Caco-2 (cell line): ENCODE measurements at places on chromosomes 1 and 21.
A peak's percentile ranks its signal among the peaks of the same experiment; 100 is the strongest.

DNA sequence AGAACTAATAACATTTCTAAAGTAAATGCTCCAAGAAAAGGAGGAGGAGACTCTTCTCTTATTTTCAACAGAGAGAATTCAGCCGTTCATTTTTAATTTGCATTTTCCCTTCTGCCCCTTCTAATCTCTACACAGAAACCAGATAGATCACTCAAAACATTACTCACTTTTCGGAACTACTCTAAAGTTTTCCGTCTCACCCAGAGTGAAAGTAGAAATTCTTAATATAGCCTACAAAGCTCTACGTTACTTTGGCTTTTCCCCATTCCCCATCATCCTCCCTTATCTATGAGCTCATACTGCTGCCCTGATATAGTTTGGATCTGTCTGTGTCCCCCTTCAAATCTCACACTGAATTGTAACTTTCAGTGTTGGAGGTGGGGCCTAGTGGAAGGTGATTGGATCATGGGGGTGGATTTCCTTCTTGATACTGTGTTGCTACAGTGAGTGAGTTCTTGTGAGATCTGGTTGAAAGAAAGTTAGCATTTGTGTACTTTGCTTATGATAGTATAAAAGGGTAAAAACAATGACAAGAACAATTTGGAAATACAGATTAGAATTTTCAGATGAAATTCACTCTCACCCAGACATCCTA, 188.2 kb downstream of the AMY1C start:
- no peak for DNase-seq

- DNase-seq: no peak
Measured at GRCh38 chr1:74317663-74318062, 82.5 kb downstream of the TNNI3K start.

- DNase-seq: no peak
Measured at GRCh38 chr1:92219028-92219427, 1.3 kb downstream of the C1orf146 start.

GRCh38 chr1:107047602-107048001, 8.9 kb upstream of the PRMT6 start:
- no peak for DNase-seq

GRCh38 chr21:31255896-31256295, 88.2 kb downstream of the TIAM1 start:
- DNase-seq: no peak

- DNase-seq: peak; percentile 85
Measured at GRCh38 chr1:154878371-154879037, 8.4 kb upstream of the KCNN3 start.

- no peak for DNase-seq
Measured at GRCh38 chr1:55916481-55916880, 662.9 kb downstream of the PLPP3 start.

DNA sequence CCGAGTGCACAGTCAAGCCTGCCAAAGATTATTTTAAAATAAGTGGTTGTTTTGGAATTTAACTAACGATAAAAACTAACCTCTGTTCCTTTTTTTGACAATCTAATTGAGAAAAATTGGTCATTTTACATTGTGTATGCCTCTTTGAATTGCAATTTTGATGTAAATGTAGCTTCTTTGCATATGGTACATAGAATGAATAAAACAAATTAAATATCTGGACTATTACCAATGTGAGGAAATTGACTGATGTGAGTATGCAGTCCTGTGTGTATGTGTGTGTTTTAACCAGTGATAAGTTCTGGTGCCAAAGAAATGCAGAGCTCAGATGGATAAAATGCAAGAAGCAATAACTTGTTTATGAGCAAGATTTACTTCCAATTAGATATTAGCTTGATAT, 281.3 kb upstream of the ZP4 start:
- no peak for DNase-seq

DNA sequence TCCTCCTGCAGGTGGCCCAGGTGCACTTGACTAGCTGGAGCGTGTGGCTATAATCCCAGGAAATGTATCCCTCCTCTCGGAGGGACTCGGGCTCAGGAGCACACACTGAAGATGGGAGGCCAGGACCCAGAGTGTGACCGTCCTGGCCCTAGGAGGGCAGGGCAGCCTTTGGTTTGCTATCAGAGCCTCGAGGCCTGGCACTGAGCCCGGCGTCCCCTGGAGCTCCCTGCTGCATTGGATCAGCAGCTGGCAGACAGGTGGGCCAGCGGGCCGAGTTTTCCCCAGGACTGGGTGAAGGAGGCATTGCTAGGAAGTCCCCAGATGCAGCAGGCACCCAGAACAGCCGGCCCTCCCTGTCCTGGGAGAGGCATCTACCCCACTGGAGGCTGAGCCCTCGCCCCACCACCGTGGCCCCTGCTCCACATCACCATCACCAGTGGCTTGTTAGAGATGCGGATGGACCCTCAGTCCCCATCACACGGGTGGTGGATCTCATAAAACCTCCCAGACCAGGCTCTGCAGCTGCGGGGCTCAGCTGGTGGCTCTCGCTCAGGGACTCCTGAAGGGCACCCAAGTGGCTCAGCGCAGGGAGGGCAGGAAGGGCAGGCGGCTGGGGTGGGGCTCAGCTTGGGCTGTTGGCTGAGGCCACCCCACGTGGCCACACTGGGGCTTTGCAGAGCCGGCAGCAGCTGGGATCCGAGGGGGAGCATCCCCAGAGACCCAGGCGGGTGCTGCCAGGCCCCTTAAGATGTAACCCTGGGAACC, 32.7 kb upstream of the POFUT2 start:
- DNase-seq: peak; percentile 26

- no peak for DNase-seq
Measured at GRCh38 chr1:78211483-78212092, 165.8 kb downstream of the GIPC2 start.

GRCh38 chr1:185292237-185292636, 24.8 kb downstream of the IVNS1ABP start:
- DNase-seq: no peak

DNA sequence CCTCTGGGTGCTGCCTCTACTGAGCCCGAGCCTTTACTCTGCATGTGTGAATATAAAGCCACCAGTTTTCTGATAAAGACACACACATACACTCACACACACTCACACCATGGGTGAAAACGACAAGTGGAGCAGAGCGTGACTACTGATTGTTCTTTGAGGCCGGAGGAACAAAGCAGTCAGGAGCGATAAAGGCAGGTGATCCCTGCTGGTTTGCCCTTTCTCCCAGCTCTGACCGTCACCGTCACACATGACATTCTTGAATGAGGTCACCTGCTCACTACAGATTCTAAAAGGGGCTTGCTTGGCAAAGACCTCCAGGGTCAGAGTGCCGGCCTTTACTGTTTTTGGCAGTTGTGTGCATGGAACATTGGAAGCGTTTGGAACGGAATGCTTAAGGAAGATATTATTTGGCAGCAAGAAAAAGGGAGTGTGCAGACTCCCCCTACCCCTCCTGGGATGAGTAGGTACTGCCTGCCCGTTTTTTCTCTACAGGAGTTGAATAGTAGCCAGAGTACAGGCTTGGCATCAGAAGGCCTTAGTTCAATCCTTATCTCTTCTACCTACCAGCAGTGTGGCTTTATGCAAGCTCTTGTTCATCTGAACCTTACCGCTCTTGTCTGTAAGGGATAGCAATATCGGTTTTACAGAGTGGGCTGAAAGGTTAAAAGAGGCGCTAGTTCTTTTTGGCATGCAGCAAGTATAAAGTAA, 79.7 kb downstream of the PBX1 start:
- DNase-seq: no peak

GRCh38 chr1:18645747-18646090, 15.1 kb downstream of the PAX7 start:
- DNase-seq: no peak

GRCh38 chr1:202013603-202014002, 3.2 kb downstream of the ELF3 start:
- no peak for DNase-seq

GRCh38 chr1:32216566-32216965, 5.6 kb downstream of the TMEM234 start:
- DNase-seq: no peak

GRCh38 chr1:239348635-239349353, 37.6 kb upstream of the CHRM3 start:
- DNase-seq: no peak

DNA sequence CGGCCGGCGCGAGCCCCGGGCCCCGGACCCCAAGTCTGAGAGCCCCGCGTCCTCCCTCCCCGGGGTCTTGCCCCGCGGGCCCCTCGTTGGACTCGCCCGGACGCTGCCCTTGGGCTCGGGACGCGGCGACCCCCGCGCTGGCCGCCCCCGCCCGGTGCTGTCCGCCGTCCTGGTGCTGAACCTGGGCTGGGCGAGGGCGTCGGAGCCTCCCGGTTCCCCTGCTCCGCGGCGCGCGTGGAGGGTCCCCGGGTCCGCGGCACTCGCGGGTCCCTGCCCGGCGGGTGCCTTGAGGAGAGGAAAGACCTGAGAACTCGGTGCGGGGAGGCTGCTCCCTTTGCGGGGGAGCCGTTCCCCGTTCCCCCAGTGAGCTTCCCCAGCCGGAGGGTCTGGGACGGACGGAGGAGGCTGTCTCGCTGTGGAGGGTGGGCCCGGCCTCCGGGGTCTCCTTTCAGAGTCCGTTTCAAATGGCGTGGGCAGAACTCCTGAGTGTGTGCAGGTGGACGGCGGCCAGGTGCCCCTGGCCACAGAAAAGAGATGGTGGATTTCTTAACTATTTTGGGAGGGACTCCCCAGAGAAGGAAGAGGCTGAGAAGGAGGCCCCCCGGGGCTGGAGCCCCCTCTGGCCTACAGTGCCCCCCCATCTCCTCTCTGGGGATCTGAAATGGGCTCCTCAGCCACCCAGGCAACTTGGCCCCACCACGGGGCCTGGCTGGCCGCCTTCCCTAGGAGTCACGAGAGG, 595 bp downstream of the GABRD start:
- DNase-seq: no peak

- no peak for DNase-seq
Measured at GRCh38 chr1:3120140-3120539, 51.1 kb downstream of the PRDM16 start.

- DNase-seq: peak; percentile 72
Measured at GRCh38 chr1:162878000-162878596, 17.1 kb upstream of the CCDC190 start.

DNA sequence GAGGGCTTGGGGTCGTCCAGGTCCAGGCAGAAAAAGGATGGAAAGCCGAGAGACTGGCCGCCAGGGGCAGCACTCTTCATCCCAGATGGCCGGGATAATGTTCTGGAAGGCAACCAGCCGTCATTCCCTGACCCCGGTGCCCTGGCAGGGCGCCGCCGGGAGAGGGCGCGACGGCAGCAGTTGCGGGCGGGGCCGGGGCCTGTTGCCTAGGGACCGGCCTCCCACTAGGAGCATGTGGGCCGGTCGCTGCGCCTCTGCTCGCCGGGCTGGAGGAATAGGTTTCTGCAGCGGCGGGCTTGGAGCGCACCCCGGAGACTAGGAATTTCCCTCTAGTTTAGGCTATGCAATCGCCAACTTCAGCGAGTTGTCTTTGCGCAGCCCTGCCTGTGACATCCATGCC, 11.0 kb downstream of the DMRTB1 start:
- DNase-seq: no peak

DNA sequence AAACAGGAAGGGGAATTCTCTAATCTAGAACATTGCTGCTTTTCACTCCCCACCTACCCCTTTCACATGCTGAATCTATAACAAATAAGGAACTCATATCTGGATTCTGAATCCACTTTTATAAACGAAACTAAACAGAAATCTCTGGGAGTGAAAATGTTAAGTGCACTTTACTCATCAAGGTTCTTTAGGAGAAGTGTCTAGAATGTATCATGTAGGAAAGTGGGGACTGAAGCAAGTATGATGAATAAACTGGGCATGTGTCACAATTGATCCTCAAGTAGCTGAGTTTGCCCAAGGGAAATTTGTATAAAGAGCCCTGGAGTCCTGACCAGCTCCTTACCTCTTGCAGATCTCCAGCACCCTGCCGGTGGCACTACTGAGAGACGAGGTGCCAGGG, 19.8 kb downstream of the AVPR1B start:
- DNase-seq: no peak

DNA sequence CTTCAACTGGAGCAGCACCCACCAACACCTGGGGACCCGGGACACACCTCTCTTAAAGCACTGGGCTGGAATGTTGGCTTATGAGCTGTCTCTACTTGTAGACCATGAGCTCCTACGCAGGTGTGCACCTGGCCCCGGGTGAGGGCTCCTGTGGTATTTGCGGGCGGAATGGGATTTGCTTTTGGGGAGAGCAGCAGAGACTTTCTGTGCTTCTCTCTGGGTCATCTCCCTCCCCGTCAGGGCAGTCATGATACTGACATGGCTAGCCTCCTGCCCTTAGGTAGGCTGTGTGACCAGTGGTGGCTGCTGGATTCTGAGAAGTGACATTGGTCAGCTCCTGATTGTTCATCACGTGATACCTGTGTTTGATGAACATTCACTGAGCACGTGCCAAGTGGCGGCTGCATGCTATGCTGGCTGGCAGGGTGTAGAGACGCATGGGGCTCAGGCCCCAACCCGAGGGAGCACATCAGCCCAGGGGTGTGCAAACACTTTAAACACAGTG, 9.0 kb upstream of the ZBTB21 start:
- DNase-seq: no peak

DNA sequence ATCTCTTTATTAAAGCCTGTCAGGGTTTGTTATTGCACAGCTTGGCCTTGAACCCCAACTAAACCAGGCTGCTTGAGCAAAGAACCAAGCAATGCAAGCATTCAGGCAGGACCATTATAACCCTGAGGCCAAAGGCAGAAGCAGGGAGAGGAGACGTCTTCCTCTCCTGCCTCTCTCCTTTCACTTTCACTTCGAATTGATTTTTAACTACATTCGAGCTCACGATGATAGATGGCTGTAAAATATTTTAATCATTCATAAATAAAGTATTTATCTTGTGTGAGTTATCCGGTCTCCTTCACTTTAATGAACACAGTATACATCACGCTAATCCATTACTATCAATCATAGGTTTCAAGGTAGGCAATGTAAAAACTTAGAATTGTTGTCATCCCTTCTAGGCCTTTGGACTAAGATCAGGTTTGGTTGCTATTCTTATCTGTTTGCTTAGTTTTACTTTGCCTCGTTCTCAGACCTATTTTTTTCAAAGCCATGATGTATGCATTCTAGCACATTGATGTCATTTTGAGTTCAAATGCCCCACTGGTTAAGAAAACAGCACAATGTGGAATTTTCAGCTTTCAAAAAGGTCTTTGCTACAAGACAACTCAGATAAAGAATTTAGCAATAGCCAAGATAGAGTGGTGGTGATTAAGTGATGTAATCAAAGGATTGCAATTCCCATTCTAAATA, 480.2 kb upstream of the RUNX1 start:
- peak; percentile 34 for DNase-seq

DNA sequence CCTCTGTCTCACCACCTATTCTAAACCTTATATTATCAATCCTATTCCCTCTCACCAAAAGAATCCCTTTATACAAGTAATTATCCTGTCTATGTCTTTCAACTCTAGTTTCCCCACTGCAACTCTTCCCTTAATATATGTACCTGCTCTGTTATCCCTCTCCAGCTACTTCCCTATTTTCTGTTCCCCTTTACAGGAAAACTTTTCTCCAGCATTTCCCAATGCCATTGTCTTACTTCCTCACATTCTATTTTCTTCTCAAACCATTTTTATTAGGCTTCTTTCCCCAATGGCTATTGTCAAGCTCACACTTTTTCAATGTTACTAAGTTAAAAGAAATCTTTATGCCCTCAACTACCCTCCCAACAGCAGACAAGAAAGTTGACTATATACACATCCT, 11.6 kb downstream of the DPYD start:
- no peak for DNase-seq

GRCh38 chr1:20223551-20224419, 37.5 kb upstream of the PLA2G2C start:
- DNase-seq: no peak

- no peak for DNase-seq
Measured at GRCh38 chr1:101993710-101994109, 3.0 kb downstream of the OLFM3 start.
